PC-3 (cell line): ENCODE measurements at places on chromosomes 12 and 14. TPM values are rescaled to one million over a fixed set of nuclear protein-coding genes. Genes with fewer than 3 reads are reported as not detected.
A peak's percentile ranks its signal among the peaks of the same experiment; 100 is the strongest.

The KRT77 gene
- not detected in 2 replicates for total RNA-seq

The NEDD1 gene
- total RNA-seq, result 28.6 and 43.4 TPM in 2 replicates

The OR4N2 gene
- not detected in 2 replicates for total RNA-seq

The FIGNL2 gene
- total RNA-seq, result not detected in 2 replicates

The GPR65 gene
- total RNA-seq, result not detected in 2 replicates

The CATSPERB gene
- total RNA-seq, result not detected in 2 replicates

The ADAM20 gene
- 0.17 and 0.26 TPM in 2 replicates for total RNA-seq

DNA sequence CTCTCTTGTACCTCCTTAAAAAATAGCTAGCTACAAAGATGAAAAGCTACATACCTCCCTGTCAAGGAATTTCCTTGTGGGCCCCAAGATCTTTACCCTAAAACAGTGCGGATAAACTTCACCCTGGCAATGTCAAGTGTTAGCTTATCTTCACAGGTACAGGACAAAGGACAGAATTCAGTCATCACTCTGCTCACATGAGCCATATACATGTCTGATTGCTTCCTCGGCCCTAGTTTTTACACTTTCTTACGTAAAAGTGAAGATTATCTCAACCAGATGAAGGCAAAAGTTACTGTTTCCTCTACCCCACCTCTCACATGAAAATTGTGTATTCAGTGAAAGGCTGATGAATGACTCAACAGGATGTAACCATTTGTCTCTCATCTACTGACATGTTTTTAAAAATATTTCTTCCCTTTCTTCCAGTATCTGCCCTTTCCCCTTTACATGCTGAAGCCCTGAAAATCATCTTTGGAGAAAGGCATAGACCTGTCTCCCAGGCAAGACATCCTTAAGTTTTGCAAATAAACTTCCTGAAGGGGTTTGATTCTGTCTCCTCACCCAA, 890.1 kb downstream of the GALC start:
- H3K27me3 ChIP-seq, result no peaks in the 10 kb centered on the region
- no peak overlapping the region for H3K27ac ChIP-seq
- H3K4me1 ChIP-seq, result no peaks in the 10 kb centered on the region
- no peak overlapping the region for H3K4me3 ChIP-seq
- no peaks in the 10 kb centered on the region for H3K36me3 ChIP-seq
- DNase-seq, result no peak

DNA sequence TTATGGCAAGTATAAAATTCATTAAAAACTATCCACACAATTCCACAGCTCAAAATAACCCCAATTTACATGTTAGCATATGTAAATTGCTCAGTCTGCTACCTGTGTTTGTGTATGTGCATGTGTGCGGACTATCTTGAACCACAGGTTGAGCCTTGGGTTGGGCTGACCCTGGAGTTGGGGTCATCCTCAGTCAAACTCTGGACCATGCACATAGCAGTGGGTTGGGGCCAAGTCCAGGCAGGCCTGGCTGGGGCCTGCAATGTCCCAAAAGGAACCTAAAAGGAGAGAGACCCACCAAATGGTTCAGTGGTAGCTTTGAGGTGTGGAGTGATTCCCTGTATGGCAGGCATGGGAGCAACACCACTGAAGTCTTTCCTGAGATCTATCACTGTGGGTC, 156.1 kb downstream of the FOXN3 start:
- H3K27ac ChIP-seq, result no peak overlapping the region
- no peaks in the 10 kb centered on the region for H3K4me1 ChIP-seq
- no peak overlapping the region for H3K4me3 ChIP-seq
- H3K36me3 ChIP-seq, result no peaks in the 10 kb centered on the region

DNA sequence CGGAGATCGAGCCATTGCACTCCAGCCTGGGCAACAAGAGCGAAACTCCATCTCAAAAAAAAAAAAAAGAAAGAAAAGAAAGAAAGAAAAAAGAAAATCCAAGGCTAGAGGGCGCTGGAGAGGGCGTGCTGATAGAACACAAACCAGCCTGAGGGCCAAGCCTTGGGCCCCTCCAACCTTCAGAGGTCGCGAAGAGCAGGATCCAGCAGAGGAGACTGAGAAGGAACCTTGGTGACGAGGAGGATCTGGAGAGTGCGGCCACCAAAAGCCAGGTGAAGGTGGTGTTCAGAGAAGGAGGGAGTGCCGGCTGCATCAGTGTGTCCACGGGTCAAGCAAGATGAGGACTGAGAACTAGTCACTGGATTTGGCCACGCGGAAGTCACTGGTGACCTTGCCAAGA, 4.1 kb upstream of the DYNC1H1 start:
- H3K4me1 ChIP-seq, result peaks cover 25% of the 10 kb centered on the region
- no peak overlapping the region for H3K27ac ChIP-seq
- no peaks in the 10 kb centered on the region for H3K27me3 ChIP-seq
- no peak overlapping the region for H3K4me3 ChIP-seq

DNA sequence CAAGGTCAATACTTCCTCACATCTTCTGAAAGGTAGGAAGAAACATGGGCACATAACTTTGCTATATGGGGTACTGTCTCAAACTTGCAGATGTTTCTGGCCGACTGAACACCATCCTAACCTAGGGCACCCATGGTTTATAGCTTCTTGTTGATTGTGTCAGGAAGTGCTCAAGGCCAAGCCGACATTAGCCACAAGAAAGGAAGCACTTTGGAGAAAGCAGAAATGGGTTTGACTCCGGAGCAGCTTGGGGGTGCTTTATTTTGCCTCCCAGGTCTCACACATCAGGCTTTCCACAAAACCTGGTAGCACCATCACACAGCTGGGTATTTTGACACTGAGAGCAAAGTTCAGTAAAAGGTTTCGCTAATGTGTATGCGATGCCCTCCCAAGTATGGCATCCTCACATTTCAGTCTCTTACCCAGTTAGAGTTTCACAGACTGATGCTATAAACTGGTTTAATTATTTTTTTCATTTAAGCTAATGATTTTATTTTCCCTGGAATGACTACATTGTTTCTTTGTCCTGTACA, 25.2 kb upstream of the BHLHE41 start:
- no peaks in the 10 kb centered on the region for H3K36me3 ChIP-seq
- no peak for DNase-seq
- H3K4me1 ChIP-seq, result peaks cover 37% of the 10 kb centered on the region
- no peak overlapping the region for H3K27ac ChIP-seq
- H3K27me3 ChIP-seq, result no peaks in the 10 kb centered on the region
- no peak overlapping the region for H3K4me3 ChIP-seq

- H3K27ac ChIP-seq, result no peak overlapping the region
- H3K36me3 ChIP-seq, result no peaks in the 10 kb centered on the region
- peaks cover 43% of the 10 kb centered on the region for H3K27me3 ChIP-seq
- no peaks in the 10 kb centered on the region for H3K4me1 ChIP-seq
Observed at GRCh38 chr12:2152134-2152533, 99.3 kb downstream of the CACNA1C start.

DNA sequence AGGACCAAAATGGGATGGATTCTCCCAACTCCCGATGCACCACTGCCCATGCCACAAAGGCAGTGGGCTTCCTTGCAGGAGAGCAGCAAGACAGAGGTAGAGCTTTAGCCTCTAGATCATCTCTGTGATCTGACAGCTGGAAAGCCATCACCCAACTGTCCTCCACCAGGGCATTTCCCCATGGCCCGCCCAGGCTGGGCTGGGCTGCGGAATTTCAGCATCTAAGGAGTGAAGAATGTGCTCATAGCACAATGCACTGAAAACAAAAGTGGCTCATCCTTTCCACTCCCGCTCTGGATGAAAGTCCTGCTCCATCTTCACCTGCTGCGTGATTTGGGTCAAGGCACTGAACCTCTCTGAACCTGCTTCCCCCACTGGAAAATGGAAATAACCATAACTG, 5.6 kb downstream of the SYNE3 start:
- H3K4me3 ChIP-seq, result no peak overlapping the region
- no peak for DNase-seq
- H3K27ac ChIP-seq, result no peak overlapping the region

- H3K4me1 ChIP-seq, result no peaks in the 10 kb centered on the region
- no peak overlapping the region for H3K4me3 ChIP-seq
- H3K36me3 ChIP-seq, result no peaks in the 10 kb centered on the region
- no peak overlapping the region for H3K27ac ChIP-seq
- DNase-seq, result peak; percentile 20
Observed at GRCh38 chr14:100828031-100828769, 2.3 kb downstream of the MEG3 start.

GRCh38 chr12:112590281-112590680, 171.5 kb downstream of the PTPN11 start:
- no peak overlapping the region for H3K27ac ChIP-seq
- H3K4me3 ChIP-seq, result no peak overlapping the region
- H3K36me3 ChIP-seq, result no peaks in the 10 kb centered on the region
- H3K27me3 ChIP-seq, result peaks cover 33% of the 10 kb centered on the region

DNA sequence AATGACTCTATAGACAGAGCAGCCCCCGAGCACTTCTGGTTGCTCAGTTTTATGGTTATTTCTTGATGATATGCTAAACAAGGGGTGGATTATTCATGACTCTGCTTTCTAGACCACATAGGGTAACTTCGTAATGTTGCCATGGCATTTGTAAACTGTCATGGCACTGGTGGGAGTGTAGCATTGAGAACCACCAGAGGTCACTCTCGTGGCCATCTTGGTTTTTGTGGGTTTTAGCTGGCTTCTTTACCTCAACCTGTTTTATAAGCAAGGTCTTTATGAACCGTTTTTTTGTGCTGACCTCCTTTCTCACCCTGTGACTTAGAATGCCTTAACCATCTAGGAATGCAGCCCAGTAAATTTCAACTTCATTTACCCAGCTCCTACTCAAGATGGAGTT, 1036.2 kb upstream of the FLRT2 start:
- H3K36me3 ChIP-seq, result no peaks in the 10 kb centered on the region
- no peak for DNase-seq
- no peak overlapping the region for H3K4me3 ChIP-seq
- H3K27me3 ChIP-seq, result no peaks in the 10 kb centered on the region

GRCh38 chr14:88668448-88669116, 105.7 kb downstream of the ZC3H14 start:
- no peaks in the 10 kb centered on the region for H3K36me3 ChIP-seq
- H3K4me1 ChIP-seq, result peaks cover 5% of the 10 kb centered on the region; the same call in 1 of the 2 replicates
- H3K4me3 ChIP-seq, result no peak overlapping the region
- DNase-seq, result no peak
- H3K27me3 ChIP-seq, result no peaks in the 10 kb centered on the region
- no peak overlapping the region for H3K27ac ChIP-seq

GRCh38 chr12:128974881-128975280, 121.6 kb downstream of the GLT1D1 start:
- H3K36me3 ChIP-seq, result no peaks in the 10 kb centered on the region
- no peak overlapping the region for H3K27ac ChIP-seq
- no peak for DNase-seq
- peaks cover 82% of the 10 kb centered on the region for H3K27me3 ChIP-seq
- no peaks in the 10 kb centered on the region for H3K4me1 ChIP-seq

DNA sequence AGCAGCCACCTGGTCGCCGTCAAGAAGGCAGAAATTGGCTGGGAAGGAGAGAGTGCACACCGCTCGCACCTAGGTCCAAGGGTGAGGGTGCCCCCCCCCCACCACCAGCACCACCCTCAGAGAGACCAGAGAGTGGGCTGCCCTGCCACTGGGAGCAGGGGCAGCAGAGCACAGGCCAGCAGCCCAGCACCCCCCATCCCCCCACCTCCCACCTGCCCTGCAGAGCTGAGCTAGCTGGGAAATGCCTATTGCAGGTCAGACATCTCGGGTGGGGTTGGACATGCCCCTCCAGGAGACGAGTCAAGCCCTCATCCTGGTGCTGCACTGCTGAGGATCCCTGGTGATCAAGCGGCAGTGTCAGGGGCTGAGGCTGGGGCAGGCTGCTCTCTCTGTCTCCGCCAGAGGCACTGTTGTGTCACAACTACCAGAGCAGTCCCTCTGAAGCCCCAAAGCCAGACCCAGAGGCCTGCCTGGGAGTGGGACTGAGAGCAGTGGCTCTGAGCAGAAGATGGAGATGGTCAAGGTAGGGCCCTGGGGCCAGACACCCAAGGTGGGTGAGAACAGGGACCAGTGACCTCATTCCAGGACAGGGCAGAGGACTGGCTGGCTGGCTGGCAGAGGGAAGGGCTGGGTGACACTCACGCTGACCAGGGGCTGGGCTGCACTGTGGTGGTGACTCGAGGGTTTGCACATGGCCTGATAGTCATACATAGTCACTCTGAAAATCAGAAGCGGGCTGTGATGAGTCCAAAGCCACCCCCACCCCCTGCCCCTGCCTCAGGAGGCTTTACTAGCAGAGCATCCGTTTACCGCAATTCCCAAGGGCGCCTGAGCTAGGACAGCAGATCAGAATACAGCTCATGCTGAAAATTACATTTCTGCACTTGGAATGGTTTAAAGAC, 19.7 kb upstream of the LRTM2 start:
- H3K27me3 ChIP-seq, result no peaks in the 10 kb centered on the region
- peaks cover 5% of the 10 kb centered on the region; the same call in 1 of the 2 replicates for H3K4me1 ChIP-seq
- no peak overlapping the region for H3K27ac ChIP-seq
- no peaks in the 10 kb centered on the region for H3K36me3 ChIP-seq

DNA sequence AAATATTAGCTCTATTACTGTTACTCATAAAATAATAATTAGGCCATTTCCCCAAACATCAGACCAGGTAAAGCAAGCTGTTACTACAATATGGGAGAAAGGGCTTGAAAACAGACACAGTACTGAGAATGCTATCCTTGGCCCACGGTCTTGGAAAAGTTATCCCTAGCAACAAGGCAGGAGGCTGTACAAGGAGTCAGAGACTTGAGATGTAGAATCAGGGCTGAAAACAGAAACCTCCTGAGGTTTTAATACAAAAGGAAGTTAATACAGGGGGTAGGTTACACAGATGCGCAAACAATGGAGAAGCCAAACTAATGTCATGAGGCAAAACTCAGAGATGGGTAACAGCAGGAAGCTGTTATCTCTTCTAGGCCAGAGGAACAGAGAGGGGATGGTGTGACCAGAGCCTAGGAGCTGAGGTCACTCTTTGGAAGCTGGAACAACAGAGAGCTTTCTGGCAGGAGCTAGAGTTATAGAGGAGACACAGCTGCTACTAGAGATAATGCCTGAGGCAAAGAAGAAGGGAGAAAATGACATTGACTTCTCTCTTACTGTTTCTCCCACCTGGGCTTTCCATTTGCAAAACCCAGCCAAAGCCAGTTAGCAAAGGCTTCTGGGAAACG, 248.8 kb downstream of the SUDS3 start:
- no peak overlapping the region for H3K27ac ChIP-seq
- peaks cover 13% of the 10 kb centered on the region; the same call in 1 of the 2 replicates for H3K27me3 ChIP-seq
- H3K36me3 ChIP-seq, result no peaks in the 10 kb centered on the region
- no peak for DNase-seq
- no peak overlapping the region for H3K4me3 ChIP-seq
- H3K4me1 ChIP-seq, result no peaks in the 10 kb centered on the region
